ENCODE measurements at places on chromosomes 1 and 21.
A peak's percentile ranks its signal among the peaks of the same experiment; 100 is the strongest.

GRCh38 chr1:58768971-58769808, 14.7 kb downstream of the JUN start:
- DNase-seq = peak; percentile 67

DNA sequence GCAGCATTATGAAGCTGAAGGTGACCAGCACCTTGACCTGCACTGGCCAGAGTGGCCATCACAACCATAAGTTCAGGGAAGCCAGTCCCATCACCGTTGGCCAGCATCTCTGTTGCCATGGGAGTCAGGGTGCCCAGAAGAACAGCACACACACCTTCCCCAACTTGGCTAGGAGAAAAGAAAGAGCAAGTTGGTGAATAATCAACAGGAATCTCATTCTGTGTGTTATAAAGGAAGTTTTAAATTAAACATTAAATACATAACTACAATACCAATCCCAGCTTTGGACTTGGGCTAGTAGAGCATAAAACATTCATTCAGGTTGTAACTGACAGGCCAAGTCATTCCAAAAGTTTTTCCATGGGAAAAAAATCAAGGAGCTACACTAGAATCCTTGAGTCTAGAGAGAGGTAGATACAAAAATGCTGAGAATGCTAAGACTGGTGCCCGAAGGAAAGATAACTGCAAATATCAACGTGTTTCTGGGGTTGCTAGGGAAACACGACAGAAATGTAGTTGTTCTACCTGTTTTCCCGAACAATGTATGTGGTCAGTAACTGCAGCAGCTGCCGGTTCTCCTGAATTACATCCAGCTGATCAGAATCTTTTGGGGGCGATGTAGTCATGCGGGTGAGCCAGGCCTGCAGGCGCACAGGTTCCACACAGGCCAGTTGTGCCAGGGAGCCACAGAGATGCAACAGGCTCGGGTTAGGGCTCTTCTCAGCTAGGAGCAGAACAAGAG, 45.6 kb downstream of the UBR4 start:
- no peak for DNase-seq

DNA sequence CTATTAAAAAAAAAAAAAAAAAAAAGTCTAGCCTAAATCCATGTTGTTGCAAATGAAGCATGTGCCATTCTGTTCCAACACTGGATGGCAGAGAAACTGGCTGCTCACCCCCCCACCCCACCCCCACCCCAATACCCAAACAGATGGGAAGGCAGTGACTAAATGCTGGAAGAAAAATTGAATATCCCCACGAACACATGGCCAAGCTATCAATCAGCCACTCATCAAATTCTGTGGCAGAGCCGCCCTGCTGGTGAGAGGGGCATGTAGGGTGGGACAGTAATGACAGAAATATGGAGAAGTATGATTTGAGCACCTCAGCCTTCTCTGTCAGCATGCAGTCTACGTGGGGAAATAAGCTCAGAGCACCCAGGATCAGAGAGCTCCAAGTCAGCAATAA, 34.1 kb downstream of the OPTC start:
- DNase-seq = no peak

DNA sequence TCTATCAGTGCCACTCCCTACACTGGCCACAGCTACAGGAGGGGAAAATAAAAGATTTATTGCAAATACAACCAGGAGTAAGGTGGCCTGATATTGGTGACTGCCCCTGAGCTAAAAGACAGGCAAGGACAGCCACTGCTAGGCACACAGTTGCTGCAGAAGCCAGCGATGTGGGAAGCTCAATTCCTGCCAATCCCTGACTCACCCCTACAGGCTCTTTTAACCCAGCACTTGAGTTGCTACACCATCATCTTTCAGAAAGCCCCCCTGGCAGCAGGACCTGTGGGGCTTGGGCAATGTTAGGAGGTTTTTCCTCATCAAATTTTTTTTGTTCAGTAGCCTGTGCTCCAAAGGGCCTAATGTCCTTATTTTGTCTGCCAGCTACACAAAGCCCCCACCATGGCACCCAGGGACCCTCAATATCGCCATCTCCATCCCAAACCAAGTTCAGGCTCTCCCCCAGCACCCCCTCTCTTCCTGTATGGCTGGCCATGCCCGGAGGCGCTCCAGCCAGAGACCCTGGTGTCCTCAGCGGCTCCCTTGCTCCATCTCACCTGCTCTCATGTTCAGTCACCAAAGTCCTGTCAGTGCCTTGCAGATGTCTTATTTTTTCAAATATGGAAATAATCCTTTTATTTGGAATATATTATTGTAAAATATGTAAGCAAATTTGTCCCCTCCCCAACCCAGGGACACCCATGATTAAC, 13.4 kb downstream of the CLEC20A start:
- DNase-seq = no peak

GRCh38 chr1:58576727-58577653, at the start of gene TACSTD2:
Gene TACSTD2, minus strand, starts transcription at chr1:58577252. Its CDS starts 96 bp downstream, at chr1:58577156.
- peak; percentile 39 for DNase-seq

GRCh38 chr1:216983823-216984222, 260.6 kb upstream of the ESRRG start:
- DNase-seq = no peak

- DNase-seq = no peak
Observed at GRCh38 chr1:32228771-32229170, 6.6 kb downstream of the EIF3I start.

GRCh38 chr1:54671985-54672608, 30.5 kb downstream of the MROH7 start:
- peak; percentile 86 for DNase-seq

DNA sequence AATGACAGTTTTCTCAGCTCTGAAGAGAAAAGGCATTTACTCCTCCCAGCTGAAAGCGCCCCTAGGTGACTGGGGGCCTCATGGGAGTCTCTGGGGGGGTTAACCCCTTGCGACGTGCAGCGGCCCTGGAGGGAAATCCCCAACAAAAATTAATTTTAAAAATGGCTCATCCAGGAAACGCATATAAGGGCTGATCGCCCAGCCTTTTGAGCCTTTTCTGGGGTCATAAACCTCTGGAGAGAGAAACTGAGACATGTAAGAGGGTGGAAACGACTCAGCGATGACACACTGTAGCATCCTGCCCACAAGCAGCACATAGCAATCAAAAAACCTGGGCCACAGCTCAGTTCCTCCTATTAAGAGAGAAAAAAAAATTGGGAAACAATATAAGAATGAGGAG, 20.4 kb upstream of the HPDL start:
- DNase-seq = no peak

DNA sequence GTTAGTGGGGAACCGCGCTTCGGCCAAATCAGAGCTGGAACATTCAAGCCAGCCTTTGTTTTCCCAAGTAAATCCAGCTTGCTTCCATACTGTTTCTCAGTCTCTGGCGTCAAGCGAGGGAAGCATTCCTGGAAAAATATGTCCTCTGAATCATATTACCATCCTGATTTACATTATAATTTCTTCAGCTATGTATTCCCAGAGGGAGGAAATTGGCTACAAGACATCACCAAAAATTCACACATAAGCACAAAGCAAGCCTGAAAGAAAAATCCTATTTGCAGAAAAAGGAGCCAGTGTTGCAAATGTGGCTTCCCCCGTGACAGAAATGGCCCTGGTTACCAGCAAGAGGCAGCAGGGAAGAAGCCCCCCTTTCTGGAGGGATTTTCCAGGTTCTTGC, 233.3 kb downstream of the KCNJ6 start:
- peak; percentile 33 for DNase-seq

DNA sequence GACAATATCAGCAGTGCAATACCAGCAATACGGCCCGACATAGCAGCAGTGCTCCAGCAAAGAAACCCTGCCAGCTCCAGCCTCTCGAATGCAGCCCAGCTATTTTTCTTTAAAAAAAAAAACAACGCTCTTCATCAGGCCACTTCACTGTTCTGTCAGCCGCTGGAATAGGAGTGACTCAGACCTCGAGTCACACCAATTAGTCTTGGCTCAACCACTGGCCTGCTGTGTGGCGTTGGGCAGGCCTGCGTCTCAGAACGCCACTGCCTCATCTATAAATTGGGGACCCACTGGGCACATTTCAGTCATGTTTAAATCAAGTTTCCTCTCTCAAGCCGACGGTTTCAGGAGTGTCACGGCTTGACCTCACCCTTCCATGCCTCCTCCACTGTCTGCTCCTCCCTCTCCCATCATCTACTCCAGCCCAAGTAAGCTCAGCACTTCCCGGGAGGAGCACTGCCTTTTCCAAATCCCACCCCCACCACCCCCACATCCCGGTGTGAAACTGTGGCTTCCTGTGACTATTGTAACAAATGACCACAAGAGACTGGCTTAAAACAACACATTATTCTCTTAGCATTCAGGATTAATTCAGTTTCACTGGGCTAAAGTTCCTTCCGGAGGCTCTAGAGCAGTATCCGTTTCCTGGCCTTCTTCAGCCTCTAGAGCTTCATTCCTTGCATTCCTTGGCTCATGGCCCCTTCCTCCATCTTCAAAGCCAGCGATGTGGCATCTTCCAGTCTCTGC, 71.9 kb upstream of the EFHD2 start:
- peak; percentile 87 for DNase-seq

GRCh38 chr1:214953901-214954616, 128.5 kb upstream of the KCNK2 start:
- DNase-seq = no peak

- no peak for DNase-seq
Observed at GRCh38 chr1:20344738-20345137, 54.1 kb downstream of the VWA5B1 start.

DNA sequence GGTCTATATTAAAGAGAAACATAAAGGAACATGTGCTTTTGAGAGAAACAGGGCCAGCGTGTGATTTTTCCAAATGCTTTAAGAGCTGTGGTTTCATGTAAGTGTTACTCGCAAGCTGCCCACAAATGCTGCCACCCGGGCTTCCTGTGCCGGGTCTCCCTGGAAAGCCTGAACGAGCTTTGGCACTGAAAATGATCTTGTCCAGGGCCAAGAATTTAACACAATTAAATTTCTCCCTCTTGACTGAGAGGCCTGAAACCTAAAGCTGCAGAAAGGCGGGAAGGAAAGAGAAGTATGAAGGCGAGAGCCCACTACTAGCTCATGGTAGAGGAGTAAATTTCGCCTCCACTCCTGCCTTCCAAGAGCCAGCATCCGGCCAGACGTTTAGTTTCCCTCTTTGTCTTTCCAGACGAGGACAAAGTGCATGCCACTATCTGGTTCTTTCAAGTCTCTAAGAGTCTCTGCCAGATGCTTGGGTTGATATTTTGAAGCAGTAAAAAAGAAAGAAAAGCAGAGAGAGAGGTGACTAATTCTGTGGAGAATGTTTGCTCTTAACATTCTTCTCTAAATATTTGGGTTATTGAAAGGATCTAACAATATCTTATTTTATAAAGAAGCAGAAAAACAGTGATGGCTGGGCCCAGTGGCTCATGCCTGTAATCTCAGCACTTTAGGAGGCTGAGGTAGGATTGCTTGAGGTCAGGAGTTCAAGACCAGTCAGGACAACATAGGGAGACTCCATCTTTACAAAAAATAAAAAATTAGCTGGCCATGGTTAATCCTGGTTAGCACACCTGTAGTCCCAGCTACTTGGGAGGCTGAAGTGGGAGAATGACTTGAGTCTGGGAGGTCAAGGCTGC, 100.0 kb upstream of the HNRNPU start:
- peak; percentile 69 for DNase-seq

DNA sequence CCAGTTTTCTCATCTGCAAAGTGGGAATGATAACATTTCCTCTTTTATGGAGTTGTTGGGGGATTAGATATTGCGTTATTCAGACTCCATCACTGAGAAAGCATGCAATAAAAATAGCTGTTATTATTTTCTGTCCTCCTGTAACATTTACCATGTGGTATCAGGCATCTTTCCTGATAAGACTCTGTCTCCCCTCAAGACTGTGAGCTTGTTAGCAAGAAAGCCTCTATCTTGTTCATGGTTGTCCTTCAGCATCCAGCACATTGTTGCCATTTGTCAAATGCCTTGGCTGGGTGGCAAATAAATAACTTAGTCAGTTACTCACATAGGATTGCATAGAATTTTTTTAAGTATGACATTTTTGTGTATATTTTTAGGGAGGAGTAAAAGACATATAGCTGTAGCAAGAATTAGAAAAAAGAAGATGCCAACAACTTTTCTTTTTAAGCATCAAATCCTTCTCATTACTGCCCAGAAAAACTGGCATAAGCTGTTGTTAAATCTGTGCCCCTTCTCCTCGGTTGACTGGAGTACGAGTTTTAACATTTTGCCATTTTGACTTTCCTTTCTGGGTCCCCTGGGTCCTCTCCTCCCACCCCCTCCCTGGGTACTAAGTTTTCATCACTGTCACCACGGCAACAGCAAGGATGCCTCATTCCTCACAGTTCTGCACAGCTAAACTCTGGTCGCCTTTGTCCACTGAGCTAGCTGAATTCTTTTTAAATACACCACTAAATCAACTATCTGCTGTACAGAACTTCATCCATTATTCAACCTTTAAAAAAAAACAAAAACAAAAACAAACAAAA, 1.0 kb upstream of the JAM2 start:
- peak; percentile 6 for DNase-seq

DNA sequence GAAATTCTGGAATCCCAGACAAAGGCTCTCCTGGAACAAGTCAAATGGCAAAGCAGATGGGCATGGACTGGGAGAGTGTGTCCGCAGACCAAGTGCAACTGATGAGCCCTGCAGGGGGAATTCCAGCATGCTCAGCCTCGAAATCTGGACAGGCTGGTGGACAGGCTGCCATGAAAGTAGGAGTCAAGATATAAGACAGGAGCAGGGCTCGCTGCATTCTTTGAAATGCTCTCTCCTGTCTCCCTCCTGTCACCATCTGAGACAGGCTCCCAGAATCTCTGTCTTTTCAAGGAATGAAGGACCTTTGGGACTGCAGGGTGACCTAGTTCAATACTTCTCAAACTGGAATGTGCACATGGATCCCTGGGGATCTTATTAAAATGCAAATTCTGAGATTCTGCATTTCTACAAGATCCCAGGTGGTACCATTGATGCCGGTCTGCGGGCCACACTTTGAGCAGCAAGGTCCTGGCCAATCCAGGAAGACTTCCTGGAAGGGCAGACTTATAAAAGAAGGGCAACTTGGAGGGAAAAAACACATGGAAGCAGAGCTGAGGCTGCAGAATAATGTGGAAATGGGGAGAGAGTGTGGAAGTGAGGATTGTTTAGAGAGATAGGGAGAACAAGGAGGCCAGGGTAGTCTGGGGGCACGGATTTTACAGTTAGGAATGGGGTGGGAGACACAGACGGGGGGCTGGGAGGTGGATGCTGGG, 29.8 kb downstream of the TNNT2 start:
- DNase-seq = no peak

GRCh38 chr1:222301652-222302051, 246.3 kb downstream of the HHIPL2 start:
- DNase-seq = no peak

DNA sequence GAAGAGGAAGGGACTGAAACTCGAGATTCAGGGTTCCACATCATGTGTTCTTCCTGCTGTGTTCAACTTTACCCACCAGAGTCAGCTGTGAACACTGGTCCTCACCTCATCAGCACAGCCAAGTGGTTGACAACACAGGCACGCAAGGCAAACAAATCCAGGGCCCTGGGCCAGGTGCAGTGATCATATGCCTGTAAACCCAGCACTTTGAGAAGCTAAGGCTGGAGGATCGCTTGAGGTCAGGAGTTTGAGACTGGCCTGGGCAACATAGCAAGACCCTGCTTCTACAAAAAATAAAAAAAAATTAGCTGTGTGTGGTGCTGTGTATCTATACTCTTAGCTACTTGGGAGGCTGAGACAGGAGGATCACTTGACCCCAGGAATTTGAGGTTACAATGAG, 8.4 kb upstream of the XKR8 start:
- DNase-seq = no peak

GRCh38 chr1:223811634-223812101, 34.1 kb downstream of the TP53BP2 start:
- peak; percentile 54 for DNase-seq
